ENCODE measurements at places on chromosomes 7 and 10. TPM values are rescaled to one million over a fixed set of nuclear protein-coding genes. Genes with fewer than 3 reads are reported as not detected.

Gene TET1
- total RNA-seq = 3.1 TPM

DNA sequence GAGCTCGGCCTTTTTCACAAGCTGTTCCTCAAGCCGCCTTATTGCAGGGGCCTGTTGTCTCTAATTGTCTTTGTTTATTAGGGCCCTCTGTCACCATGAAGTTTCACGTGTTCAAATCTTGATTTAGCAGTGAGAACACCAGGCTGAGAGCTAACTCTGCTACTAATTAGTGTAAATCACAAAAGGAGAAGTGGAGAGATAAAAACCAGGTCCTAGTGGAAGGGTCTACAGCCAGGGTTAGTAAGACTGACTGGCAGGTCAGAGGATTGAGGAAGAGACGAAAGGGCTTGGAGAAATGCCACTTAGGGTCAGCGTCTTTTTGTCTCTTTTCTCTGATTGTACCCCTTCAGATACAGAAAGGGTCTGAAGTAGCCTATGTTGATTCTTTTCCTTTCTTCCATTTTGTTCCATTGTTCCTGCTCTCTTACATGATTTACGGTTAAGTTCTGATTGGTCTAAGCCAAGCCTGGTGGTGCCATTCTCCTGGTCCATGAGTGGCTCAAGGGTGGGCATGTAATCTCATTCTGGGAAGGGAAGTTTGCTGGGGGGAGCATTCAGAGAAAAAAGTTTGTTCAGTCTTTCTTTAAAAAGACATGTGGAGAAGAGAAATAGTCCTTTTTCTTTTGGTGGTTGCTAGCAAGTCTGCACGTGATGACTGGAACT, 21.3 kb downstream of the SSMEM1 start:
- DNase-seq = no peak

- DNase-seq = no peak
Measured at GRCh38 chr7:93765475-93765874, 125.1 kb downstream of the TFPI2 start.

Gene ADAM22
- total RNA-seq = 1.2 TPM

DNA sequence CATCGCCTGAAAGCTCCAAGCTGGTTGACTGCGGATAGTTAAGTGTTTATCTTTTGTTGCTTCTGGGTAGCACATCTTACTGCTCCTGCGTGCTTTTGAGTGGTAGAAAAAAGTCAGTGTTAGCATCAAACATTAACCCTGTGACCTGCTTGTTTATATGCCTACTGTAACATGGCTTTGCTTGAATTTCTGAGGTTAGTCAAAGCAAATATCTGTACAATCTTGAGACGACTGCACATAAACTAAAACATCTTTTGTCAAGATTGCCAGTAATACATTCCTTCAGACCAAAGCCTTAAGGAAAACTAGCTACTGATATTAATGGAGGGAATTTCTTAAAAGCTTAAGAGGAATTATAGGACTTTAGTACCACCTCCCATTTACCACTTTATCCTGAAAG, 163.7 kb downstream of the BAMBI start:
- DNase-seq = no peak

Gene PRLHR
- total RNA-seq = not detected

GRCh38 chr7:55235115-55235514, 130.0 kb upstream of the LANCL2 start:
- no peak for DNase-seq

DNA sequence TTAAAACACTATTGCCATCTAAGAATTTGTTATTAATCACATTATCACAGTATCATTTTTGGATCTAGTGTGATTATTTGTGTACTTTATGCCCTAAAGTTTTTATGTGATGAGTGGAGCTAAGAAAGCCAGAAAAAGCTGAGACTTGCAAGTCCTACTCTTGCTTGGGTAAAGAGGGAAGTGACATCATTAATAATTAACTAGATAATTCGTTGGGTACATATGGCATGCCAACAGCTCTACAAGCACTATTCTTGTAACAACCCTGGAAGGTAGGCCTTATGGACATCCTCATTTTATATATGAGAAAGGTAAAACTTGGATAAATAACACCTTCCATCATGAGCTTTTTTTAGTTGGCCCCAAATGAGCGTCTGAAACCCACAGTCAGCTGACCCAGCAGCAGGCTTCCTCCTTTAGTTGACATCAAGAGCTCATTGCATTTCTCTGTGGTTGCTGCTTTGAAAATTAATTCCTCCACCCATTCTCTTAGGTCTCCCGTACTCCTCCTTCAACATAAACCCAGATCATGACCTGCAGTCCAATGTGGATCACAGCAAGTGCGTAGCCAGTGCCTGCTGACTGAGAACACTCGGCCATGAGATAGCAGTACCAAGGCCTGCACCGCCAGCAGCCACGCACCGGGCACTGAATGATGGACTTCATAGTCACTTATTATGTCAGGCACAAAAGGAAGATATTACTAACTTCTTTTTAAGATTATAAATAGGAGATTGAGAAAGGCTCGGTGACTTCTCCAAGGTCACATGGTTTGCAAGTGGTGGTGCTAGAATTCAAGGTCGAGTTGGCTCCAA, 292.0 kb upstream of the AOAH start:
- no peak for DNase-seq

GRCh38 chr10:69419744-69420126, 3.0 kb upstream of the TACR2 start:
- DNase-seq = no peak

- DNase-seq = no peak
Measured at GRCh38 chr7:69871213-69871885, 273.1 kb downstream of the AUTS2 start.

DNA sequence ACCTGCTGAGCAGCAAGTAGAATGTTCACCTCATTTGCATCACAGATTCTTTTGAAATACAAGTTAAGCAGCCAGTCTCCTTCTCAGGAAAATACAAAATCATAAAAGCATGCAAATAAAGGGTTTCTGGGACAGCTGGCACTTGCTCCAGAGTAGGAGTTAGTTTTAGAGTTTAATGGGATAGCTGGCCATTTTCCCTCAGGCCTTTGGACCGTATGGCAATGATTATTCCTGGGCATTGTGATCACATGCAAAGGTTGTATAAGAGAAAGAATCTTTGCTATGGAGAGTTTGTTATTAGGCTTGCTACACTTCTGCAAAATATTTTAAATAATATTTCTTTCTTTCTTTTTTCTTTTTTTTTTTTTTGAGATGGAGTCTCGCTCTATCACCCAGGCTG, 240.8 kb downstream of the CDK14 start:
- DNase-seq = no peak

Gene PRKG1
- 28.1 TPM for total RNA-seq

Gene POLR2J2
- total RNA-seq = 4.6 TPM

Gene C10orf90
- not detected for total RNA-seq

DNA sequence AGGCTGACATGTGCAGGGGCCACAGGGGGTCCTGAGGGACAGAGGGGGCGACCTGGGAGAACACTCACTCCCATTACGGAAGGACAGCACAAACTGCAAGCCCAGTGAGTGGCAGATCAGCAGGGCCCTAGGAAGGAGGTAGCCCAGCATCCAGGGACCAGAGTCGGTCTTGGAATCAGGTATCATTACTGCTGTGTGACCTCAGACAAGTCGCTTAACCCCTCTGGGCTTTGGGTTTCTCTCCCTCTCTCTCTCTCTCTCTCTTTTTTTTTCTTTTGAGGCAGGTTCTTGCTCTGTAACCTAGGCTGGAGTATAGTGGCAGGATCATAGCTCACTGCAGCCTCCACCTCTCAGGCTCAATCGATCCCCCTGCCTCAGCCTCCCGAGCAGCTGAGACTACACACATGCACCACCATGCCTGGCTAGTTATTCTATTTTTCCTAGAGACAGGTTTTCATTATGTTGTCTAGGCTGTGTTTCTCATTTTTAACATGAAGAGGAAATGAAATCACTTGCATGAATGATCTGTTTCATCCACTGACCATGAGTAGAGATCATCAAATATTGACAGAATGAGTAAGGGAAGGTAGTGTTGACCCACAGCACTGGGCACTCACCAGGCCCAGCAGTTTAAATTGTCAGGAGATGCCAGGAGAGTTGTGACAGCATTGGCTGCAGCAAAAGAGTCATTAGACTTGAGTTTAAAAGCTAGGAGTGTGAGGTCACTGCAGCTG, 49.4 kb downstream of the BUB3 start:
- no peak for DNase-seq

DNA sequence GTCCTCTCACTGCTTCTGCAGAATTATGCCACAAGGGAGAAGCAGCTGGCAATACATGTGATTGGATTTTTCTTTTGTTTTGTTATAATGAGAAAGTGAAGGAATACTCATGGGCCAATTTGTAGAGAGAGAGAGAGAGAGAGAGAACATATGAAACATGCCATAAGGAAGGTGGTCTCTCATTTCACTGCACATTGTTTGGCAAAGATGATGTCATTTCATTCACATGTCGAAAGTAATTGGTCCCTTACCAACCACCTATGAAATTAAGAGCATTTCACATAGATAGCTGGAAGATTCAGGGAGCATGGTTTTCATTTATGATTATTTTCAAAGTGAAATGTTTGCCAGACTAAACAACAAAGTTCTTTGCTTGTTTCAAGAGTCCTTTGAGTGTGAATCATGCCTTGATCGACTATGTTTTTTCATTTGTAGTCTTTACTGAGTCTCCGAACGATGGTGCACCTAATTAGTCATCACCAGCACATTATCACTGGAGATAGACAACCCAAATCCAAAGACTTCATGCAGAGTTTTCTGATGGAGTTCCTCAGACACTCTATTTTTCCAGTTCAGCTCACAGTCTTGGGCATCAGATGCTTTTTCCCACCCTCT, 130.1 kb upstream of the ZEB1 start:
- no peak for DNase-seq

Gene GRB10
- 34.7 TPM for total RNA-seq

DNA sequence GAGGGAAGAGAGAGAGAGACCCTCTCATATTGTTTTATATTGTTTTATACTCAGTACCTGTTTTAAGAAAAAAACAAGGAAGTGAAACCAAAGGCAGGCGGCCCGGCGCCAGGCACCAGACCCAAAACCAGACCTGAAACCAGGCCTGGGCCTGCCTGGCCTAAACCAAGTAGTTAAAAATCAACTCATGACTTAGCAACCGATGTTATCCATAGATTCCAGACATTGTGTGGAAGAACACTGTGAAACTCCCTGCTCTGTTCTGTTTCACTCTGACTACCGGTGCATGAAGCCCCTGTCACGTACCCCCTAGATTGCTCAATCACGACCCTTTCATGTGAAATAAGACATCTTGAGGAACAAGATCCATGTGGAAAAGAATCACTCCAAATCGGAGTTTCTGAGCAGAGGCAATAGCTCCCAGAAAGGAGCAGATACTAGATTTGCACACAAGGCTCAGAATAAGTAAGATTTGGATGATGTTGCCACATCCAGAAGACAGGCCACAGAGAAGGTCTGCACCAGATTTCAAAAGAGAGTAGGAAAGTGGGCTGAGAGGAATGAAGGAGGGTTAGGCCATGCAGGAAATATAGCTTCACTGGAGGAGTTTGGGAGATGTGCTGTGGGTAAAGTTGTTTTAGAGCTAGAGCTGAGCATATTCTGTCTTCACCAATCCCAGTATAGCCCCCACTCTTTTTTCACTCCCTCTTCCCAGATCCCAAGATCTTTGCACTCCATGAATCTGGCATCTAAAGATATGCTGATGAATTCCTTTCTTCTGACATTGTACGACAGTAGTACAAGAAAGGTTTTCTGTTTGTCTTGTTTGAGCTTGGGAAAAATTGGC, 8.8 kb upstream of the ZNF248 start:
- DNase-seq = no peak

- DNase-seq = no peak
Measured at GRCh38 chr10:33913194-33913593, 578.7 kb upstream of the NRP1 start.

Gene HTR5A
- not detected for total RNA-seq

Gene ZNF467
- total RNA-seq = 7.0 TPM

DNA sequence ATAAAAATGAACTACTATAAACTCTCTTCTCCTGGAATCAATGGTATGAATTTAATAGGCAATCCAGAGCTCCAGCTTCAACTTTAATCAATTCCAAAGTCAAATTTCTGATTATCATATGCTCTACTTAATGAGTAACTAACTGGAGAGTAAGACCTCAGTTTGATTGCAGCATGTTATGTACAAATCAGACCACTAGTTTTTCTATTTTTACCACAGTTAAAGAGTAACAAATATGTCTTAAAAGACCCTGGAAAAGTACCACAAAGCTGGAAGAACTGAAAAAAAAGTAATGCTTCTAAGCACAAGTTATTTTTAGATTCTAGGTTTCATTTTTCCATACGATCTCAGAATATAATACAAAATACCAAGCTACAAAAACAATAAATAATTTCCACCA, 56.0 kb upstream of the TNKS2 start:
- DNase-seq = no peak

GRCh38 chr10:93142534-93142933, 68.8 kb downstream of the CYP26A1 start:
- no peak for DNase-seq

GRCh38 chr10:87608756-87609155, 50.9 kb upstream of the PAPSS2 start:
- no peak for DNase-seq

DNA sequence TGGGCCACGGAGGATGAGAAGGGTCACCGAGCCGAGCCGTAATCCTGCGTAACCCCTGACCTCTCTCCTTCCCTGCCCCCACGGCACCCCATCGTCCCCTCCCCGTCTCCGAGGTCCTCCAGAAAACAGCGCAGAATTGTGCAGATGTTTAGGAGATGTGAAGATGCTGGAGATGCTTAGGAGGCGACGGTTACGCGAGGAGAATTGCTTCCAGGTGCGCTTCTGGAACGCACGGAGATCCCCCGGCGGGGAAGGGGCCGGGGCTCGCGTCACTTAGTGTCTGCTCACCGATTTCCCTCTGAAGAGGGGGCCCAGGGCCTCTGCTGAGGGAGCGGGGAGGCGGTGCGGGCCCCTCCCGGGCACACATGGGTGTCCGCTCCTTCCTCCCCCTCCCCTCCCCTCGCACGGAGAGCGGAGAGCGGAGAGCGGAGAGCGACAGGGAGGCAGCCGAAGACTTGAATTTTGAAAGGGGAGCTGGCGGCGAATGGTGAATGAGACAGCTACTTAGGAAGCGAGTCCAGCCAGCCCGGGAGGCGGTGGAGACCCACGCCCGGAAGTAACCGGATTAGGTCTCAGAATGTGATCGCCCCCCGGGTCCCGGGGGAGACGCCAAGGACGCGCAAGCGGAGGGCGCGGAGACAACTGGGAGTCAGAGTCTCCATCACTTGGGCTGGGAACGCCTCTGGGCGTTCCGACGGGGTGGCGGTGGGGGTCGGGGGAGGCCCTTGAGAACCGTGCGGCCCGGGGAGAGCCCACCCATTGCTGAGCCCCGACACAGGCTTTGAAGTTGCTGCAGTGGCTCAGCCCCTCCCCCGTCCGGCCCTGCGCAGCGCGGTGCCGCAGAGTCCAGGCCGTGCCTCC, 8.7 kb upstream of the EN2 start:
- DNase-seq = no peak

- no peak for DNase-seq
Measured at GRCh38 chr7:77434570-77435275, 18.6 kb upstream of the GSAP start.

Gene OR2A5
- total RNA-seq = not detected

Gene AKR1C8
- total RNA-seq = not detected

Gene ZPBP
- total RNA-seq = not detected

Gene AGR2
- not detected for total RNA-seq
